ENCODE measurements at places on chromosomes 5 and 9. TPM values are rescaled to one million over a fixed set of nuclear protein-coding genes. Genes with fewer than 3 reads are reported as not detected.

Gene FOXI1
- not detected for total RNA-seq

Gene EXD3
- 6.9 TPM for total RNA-seq

Gene REEP5
- total RNA-seq = 112 TPM

GRCh38 chr9:80061940-80062339, 490.2 kb downstream of the TLE4 start:
- no peak for DNase-seq

Gene PCDHA1
- not detected for total RNA-seq

- DNase-seq = peak; percentile 46
Measured at GRCh38 chr9:134834957-134835419, 45.6 kb upstream of the FCN2 start.

GRCh38 chr5:71810023-71810422, 90.9 kb downstream of the CARTPT start:
- peak; percentile 34 for DNase-seq

DNA sequence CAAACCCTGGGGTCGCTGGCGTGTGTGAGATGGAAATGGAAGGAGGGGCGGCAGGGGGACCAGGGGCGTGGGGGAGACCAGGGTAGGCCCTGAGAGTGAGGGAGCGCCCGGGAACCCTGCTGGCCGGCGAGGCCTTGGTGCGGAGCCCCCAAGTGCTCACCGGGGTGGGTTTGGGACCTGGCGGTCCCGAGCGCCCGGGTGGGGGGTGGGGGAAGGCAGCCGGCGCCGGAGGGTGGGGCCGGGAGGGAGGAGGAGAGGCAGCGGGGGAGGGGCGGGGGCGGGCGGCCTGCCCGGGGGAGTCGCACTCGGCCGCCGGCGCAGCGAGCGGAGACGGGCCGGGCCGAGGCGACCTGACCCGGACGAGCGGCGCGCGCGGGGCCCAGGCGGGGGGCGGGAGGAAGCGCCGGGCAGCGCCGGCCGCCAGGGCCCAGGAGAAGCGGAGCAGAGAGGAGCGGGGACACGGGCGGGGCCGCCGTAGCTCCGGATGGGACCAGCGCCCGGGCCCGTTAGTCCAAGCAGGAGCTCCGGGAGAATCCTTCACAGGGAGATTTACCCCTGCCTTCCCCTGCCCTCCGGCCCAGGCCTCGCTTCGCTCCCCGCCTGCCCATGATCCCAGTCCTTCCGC, at the start of gene NPR2:
NPR2 (plus strand) TSS at position 295 of the 625 bp plus-strand sequence. CDS start 818 bp downstream, outside the sequence.
- DNase-seq = peak; percentile 70

DNA sequence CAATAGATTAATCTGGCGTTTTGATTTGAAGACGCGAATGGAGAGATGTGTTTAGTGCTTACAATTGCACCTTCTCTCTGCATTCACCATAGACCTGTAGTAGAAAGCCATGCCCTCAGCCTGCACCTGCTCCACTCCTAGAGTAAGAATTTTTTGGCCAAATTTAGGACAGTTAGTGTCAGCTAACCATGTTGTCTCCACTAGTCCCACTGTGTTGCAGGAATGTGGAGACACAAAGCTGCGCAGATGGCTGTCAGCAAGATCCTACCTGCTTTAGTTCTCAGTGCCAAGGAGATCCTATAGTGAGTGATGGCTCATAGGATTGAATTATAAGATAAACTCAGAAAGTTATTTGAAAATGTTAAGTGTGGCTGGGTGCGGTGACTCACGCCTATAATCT, 35.1 kb upstream of the ABCA1 start:
- no peak for DNase-seq

Gene NUP214
- 22.4 TPM for total RNA-seq

GRCh38 chr9:22165144-22165543, 156.0 kb upstream of the CDKN2B start:
- DNase-seq = no peak

Gene NIPAL4
- total RNA-seq = not detected

DNA sequence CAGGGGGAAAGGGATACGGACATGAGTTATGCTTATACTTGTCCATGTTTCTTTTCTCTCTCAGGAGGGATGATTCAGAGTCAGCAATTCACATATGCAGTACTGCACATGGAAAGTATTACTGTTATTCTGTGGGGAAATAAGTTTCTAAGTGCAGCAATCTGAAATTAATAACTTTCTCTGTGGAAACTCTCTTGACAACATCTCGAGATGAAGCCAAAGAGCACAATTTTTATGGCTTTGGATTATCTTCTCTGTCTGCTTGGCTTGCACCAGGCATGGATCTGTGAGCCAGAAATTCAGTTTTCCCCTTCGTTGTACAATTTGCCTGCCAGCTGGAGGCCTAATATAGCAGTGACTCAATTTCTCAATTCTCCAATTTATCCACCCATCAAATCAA, 2.5 kb upstream of the NDFIP1 start:
- DNase-seq = no peak

Gene CATSPER3
- 0.32 TPM for total RNA-seq

Gene C9
- not detected for total RNA-seq
